ENCODE measurements at places on chromosomes 7 and 10.

- no peak for DNase-seq
Measured at GRCh38 chr10:29849126-29849833, 210.1 kb downstream of the JCAD start.

- no peak for DNase-seq
Measured at GRCh38 chr7:137572056-137572784, 228.7 kb upstream of the PTN start.

GRCh38 chr7:93690021-93690420 lies 115.5 kb upstream of the CALCR start:
- no peak for DNase-seq

DNA sequence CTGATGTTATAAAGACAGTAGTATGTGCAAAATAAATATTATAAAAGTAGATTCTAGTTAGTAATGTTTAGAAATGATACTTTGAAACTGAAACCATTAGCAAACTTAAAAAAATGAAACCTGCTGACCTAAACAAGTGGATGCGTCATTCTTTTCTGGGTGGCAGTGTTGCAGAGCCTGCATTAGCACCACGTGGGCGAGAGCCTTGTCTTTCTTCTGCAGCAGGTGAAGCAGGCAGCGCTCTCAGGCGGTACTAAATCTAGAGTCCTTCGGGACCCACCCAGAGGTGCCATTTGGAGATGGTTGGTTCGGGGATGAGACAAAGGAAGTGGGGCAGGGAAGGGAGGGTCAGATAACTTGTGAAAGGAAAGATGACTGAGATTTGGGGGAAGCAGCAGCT lies 759.1 kb upstream of the IGFBP3 start:
- no peak for DNase-seq

DNA sequence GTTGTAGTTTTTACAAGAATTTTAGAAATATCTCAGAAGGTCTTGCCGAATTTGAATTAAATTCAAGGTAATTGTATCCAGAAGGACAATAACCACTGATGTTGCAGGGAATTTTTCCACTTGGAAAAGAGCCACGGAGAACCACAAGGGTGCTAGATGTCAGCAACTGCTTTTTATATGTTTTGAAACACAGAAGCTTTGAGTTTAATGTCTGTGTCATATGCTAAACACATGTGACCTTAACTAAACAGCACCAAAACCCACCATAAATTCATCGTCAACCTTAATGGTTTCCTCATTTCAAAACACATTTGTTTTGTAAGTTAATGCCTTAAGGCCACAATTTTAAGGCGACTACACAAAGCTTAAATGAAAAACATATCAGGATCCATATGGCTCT lies 106.9 kb downstream of the COL28A1 start:
- no peak for DNase-seq

DNA sequence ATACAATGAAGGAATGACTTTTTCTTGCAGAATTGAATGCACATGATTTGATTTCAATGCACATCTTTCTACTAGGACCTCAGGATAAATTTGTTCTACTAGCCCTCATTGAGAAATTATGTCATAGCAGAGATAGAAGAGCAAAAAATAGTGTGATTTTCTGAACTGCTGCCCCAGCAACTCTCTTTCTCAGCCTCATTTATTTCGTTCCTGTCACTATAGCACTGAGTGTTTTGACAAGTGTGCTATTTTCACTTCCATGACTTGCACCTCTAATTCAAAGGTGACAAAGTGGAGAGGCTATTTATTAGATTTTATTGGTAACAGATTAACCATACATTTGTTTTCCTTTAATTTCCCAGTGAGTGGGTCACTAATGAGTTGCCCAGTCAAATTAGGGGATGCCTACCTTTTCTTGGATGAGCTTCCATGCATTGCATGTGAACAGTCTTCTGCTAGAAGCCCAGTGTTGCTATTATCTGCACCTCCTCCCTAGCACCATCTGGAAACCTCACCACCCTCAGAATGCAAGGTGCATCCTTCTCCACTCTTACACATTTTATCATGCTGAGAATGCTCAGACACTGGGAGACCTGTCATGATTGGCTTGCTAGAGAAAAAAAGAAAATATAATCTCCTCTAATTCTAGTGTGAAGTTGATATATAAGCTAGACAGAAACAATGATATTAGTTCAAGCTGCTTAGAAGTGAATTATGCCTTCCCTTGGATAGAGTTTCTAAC lies 119.6 kb upstream of the CTTNBP2 start:
- no peak for DNase-seq

DNA sequence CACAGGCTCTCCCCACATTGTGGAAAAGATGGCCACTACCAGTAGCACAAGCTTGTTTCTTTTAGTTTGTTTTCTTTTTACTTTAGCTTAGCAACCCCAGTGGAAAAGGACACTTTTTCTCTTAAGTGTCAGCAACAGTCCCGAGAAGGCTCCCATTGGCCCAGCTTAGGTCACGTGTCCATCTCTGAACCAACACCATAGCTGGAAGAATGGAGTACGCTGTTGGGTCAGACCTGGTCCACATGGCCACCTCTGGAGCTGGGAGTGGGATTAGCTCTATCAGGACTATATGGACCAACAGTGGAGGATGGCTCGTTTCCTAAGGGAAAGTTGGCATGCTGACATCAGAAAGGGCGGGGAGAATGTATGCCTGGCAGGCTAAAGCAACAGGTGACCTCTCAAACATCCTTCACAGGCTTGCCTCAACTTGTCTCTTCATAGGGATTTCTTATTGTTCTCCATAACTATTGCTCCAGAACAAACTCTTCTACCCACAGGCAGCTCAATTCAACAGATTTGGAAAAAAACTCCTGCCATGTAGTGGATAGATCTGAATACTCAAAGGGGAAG lies 27.6 kb upstream of the NEUROG3 start:
- DNase-seq: no peak

DNA sequence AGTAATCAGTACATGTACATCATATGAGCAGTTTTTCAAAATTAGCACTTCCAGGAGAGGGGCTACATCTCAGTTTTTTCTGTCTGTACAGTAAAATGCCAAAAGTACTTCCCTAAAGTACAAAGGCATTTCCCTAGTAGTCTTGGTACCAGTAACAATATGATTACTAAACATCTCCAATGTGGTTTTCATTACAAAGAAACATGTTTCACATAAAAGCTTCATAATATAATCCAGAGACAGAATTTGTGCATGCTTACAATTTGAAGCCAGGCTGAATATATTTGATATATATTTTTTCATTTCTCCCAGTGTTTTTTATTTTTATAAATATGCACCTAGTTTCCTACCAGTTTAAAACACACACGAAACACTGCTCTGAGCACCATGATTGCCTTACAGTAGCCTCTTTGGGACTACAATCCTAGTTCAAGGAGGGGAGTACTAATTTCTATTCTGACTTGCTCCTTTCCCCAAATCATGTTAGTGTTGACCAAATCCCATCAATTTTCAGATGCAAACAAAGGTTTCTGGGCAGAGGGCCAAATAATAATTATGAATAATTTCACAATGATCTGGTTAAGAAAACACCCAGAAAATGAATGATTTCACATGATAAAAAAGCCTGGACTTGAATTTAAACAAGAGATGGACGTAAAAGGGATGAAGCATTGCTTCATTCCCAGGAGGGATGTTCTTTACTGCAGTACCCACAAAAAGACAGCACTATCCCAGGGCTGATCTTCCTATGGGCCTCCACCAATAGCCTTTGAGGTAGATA lies 201.3 kb downstream of the SLC25A13 start:
- DNase-seq: no peak

DNA sequence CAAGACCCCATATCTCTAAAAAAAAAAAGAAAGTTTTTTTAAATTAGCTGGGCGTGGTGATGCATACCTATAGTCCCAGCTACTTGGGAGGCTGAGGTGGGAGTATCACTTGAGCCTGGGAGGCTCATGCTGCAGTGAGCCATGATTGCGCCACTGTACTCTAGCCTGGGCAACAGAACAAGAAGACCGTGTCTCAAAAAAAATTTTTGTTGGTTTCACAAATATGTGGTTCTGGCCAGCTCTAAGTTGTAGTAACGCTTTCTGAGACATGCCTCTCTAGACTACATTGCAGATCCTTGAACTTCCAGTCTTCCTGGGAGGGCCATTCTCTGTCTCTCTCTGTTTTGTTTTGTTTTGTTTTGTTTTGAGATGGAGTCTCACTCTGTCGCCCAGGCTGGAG lies 24.6 kb upstream of the RHBDD2 start:
- DNase-seq: no peak

DNA sequence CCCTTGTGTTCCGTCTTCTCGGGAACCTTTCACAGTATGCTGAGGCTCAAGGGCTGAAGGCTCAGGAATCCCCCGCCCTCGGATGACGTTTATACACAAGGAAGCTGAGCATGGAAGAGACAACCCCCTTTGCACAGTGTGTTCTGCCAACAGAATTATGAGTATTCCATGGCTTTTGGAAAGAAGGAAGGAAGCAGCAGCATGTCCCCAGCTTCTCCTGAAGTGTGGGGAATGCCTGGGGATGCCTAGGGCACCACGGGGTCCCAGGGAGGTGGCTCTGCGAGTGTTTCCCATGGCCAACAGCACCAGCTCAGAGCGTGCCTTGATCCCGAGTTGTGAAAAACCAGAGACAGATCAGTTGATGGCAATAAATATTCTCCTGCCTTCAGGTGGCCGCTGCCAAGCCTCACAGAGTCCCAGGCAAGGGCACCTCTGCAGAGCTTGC lies 88.8 kb upstream of the DDC start:
- DNase-seq: no peak

DNA sequence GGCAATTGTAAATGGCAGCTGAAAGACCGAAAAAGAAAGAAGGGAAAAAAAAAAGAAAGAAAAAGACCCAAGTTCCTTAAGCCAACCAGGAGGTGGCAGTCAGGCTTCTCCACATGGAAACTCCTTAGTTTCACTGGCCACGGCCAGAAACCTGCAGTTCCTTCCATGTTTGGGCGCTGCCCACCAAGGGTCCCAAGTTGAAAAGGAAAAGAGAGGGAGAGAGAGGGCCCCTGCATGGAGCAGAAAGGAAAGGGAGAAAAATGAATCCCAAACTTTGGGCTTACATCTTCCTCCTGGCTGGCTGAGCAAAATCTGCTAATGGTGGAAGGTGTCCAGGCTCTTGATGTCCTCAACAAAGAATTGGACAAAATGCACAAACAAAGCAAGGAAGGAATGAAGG lies 31.8 kb upstream of the ABCA13 start:
- DNase-seq: no peak
